Foreskin keratinocyte (primary cell): ENCODE measurements at places on chromosomes 6 and 20. TPM values are rescaled to one million over a fixed set of nuclear protein-coding genes. Genes with fewer than 3 reads are reported as not detected.

HLA-DOA gene
- total RNA-seq: not detected in 2 replicates

UBE3D gene
- total RNA-seq: 5.3 TPM in 2 replicates

WFDC10B gene
- not detected in 2 replicates for total RNA-seq

ATP6V1G2 gene
- 0.56 and 0.75 TPM in 2 replicates for total RNA-seq

VNN1 gene
- total RNA-seq: 0.54 and 0.67 TPM in 2 replicates
